IMR-90 (cell line): ENCODE measurements at places on chromosomes 4 and X. TPM values are rescaled to one million over a fixed set of nuclear protein-coding genes. Genes with fewer than 3 reads are reported as not detected.

- DNase-seq, result peak; percentile 23
Measured at GRCh38 chr4:107725281-107725859, 5.3 kb upstream of the PAPSS1 start.

DNA sequence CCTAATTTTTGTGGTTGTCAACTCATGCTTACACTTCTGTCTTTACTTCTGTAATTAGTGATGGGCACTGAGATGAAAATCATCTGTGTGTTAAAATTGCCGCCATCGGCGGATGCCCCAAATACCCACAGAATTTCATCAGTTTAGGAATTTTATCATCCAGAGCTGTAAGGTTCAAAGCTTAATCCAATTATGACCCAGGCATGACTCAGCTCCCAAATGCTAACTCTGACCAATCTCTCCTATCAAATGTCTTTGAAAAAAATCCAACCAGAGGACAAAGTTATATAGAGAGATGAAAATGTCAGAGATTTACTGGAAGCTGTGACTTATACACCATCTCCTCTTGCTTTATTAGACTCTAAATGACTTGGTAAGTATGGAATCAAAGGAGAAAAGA is 1048.7 kb upstream of the PRKX start:
- DNase-seq, result no peak

CACNA1F gene
- polyA plus RNA-seq, result not detected in 2 replicates

GRCh38 chrX:6002056-6002455 is 226.6 kb downstream of the NLGN4X start:
- DNase-seq, result no peak

DNA sequence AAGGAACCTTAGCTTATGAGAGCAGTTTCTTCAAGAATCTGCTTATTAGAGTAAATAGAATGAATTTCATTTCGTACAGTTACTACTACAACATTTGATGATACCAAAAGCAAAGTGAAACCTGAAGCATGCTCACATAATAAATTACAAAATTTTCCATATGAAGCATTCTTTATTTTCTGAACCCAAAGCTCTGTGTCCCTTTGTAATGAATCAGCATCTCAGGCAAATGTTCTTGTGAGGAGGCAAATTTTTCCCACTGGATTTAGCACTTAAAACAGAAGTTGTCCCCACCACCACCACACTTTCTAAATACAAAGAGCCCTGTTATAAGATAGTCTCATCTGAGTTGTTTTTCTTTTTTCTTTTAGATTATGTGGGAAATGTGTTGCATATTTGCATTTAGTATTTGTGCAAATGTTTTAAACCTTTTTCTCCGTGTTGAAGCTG is 70.7 kb upstream of the NFKB1 start:
- peak; percentile 16 for DNase-seq

DNA sequence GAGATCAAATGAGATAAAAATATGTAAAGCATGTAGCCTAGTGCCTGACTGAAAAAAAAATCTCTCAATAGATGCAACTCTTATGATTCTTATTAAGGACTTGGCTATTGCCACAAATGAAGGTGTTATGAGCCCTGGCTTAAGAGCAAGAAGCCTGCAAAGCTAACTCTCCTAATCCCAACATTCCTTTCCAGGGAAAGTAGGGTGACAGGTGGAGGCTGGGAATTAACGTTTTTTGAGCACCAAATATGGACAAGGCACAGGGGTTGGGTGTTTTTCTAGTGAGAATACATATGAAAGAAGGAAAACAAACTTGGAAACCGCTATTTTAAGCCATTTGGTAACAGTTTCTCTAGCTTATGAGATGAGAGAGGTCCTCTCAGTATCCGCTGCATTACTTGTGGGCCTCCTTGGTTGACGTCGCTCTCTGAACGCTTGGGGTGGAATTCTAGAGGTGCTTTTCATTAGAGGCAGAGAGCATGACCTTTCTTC is 2.4 kb downstream of the RHOH start:
- DNase-seq, result no peak

DNA sequence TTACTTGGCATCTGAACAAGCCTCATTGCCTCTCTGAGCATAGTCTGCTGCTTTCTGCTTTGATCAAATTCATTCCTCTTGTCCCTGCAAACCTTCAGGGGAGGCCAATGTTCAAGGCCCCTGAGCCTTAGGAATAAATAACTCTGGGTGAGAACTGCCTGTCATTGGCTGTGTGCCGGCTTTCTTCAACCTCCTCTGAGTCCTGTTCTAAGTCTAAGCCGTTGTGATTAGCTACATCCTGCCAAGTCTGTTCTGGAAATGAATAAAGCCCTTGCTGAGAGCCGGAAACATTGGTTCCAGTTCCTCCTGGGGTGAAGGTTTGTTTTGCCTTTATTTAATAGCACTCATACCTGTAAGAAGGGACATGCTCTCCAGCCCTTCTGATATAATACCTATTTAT is 13.8 kb downstream of the RNF4 start:
- DNase-seq, result peak; percentile 35

DNA sequence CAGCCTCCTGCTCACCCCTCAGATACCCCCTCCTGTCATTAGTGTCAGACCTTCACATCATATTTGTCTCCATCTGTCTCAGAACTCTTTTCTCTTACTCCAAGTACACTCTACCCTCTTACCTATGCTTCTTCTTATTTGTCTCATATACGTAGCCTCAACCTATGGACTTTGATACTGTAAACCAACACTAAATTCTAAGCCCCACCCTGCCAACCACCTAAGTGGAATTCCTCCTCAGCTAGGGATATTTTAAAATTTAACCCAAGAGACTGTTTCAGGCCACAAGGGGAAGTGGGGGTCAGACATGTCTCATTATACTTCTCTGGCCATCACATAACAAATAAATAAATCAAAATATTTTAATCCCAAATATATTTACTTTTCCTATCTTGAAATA is 778.1 kb upstream of the GRID2 start:
- no peak for DNase-seq

FREM3 gene
- polyA plus RNA-seq, result not detected in 2 replicates

DNA sequence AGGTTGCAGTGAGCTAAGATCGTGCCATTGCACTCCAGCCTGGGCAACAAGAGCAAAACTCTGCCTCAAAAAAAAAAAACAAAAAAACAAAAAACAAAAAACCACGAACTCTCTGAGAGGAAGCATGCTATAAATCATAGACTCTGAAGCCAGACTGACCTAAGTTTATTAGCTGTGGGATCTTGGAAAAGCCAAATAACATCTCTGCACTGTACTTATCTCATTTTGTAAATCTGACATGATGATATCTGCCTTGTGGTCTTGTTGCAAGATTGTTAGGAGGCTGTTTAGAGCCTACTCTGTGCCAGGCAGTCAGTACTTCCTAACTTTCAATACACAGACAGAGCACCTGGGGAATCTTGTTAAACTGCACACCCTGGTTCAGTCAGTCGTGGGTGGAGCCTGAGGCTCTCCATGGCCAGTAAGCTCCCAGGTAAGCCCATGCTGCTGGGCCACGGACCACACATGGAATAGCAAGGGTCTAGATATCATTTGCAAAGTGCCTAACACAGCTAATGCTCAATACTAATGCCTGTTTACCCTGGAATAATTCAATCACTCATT is 107.6 kb upstream of the SMIM10 start:
- DNase-seq, result no peak

DNA sequence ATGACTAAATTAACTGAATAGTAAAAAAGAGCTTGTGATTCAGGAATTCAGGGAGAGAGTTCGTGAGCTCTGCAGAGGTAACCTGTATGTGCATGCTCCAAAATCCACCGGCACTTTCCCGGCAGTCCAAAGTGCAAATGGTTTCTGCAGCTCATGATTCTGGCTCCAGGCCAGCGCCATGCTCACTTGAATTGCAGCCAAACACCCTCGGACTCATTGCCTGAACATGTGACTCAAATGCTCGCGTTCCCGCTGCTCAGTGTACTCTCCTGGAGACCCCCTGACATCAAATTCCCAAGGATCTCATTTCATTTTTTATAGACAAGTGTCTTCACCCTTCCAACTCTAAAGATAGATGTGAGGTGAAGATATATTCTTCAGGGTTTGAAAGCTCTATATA is 44.1 kb upstream of the SH3RF1 start:
- peak; percentile 70 for DNase-seq

GRCh38 chr4:142728233-142728632 is 117.9 kb downstream of the INPP4B start:
- DNase-seq, result peak; percentile 31

DNA sequence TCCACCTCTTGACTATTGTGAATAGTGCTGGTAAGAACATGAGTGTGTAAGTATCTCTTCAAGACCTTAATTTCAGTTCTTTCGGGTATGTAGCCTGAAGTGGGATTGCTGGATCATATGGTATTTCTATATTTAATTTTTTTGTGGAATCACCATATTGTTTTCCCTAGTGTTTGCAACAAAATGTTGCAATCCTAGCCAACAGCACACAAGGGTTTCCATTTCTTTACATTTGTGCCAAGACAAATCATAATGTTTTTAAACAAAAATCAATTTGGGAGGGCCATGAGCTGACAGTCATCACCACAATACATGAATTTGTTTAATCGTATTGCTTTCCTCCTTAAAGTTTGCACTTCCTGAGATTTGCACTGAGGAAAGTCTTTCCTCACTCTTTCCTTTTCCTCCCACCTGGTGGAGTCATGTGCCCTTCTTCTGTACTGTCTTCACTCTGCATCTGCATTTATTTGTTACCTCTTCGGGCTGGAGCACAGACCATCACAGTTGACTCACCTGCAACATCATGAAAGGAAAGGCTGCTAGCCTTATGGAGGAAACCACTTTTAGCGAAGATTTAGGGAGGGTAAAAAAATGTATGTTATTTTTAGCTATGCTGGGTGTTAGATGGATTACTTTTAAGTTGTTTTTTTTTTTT is 269.4 kb downstream of the DCTD start:
- no peak for DNase-seq

DNA sequence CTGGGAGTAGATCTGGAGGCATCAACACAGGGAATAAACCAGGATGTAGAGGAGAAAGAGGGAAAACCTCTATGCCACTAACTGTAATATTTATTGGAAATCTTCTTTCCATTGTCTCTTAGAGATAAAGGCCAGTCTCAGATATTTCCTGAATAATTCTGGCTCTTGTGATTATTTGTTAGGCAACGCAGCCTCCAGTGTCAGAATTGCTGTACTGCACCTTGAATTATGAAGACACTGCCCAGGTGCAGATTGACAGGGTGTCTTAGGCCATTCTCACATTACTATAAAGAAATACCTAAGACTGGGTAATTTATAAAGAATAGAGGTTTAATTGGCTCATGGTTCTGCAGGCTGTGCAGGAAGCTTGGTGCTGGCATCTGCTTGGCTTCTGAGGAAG is 100.7 kb upstream of the ZDHHC15 start:
- no peak for DNase-seq

DNA sequence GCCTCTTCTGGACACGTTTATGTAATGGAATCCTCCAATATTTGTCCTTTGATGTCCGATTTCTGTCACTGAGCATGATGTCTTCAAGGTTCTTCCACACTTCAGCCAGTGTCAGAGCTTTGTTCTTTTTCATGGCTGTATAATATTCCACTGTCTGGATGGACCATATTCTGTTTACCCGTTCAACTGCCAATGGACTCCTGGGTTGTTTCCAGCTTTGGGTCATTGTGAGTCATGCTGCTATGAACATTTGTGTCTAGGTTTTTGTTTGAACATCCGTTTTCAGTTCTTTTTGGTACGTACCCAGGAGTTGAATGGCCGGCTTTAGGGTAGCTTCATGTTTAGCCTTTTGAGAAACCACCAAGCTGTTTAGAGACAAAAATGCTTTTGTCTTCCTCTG is 93.2 kb downstream of the SHOX start:
- DNase-seq, result no peak

DNA sequence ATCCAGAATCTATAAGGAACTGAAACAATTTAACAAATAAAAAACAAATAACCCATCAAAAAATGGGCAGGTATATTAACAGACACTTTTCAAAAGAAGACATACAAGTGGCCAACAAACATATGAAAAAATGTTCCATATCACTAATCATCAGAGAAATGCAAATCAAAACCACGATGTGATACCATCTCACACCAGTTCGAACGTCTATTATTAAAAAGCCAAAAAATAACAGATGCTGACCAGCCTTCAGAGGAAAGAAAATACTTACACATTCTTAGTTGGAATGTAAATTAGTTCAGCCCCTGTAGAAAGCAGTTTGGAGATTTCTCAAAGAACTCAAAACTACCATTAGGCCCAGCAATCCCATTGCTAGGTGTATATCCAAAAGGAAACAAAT is 687.9 kb upstream of the AADAT start:
- DNase-seq, result no peak

DNA sequence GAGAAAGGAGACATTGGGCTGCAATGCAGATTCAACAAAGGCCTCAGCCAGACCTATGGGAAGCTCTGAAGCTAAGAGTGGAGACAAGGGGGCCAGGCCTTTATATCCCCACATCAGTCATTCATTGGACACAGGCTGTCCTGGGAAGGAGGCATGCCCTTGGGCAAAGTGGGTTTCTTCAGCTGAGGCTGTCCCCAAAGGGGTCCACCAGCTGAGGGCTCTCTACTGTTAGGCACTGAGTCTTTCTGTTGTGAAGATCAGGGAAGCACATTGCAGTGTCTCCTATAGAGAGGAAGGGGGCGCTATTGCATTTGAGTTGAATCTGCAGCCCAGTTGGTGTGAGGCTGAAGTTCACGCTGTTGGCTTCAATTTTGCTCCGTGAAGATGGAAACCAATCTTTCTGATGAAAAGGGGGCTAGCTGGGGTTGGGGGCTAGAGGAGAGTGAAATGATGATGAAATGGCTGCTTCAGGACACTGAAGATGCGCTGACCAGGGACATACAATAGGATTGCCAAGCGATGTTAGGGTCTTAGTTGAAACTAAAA is 48.0 kb downstream of the SLC25A5 start:
- DNase-seq, result peak; percentile 69

DNA sequence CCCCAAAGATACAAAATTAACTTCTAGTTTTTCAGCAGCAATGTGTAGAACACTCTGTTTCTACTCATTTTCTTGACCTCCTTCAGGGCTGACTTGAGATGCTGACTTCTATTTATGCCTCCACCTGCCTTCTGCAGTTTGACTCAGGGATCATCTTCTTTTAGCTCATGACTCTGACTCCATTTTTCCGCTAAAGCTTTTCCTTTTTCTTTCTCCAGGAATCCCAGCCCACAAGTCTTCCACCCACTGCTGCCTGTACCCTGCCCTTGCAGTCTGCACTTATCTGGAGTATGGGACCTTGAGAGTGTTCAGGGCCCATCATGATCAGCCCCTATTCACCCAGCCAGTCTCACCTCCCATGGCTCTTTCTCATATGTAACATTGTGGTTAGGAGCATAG is 14.9 kb upstream of the KLHL2 start:
- DNase-seq, result no peak

GRCh38 chr4:155854582-155855226 is 11.4 kb downstream of the ASIC5 start:
- DNase-seq, result peak; percentile 86

DNA sequence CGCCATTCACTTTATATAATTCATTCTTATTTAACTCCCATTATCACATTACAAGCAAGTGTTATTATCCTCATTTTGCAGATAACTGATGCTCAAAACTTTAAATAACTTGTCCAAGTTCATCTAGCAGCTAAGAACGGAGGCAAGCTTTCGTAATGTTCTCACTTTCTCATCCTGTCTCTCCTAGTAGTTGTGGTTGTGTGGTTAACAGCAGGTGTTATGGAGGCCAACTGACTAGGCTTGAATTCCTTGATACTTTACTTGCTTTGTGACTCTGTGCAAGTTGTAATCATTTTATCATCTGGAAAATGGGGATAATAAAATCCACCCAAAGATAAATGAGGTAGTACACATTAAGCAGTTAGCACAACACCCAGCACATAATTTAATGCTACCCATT is 109.9 kb upstream of the PTPN13 start:
- DNase-seq, result no peak

PABPC1L2B gene
- not detected in 2 replicates for polyA plus RNA-seq

NPNT gene
- not detected in 2 replicates for polyA plus RNA-seq
